ENCODE measurements at places on chromosomes 6 and 20.

GRCh38 chr6:36824253-36824652, 15.0 kb downstream of the CPNE5 start:
- DNase-seq = no peak

DNA sequence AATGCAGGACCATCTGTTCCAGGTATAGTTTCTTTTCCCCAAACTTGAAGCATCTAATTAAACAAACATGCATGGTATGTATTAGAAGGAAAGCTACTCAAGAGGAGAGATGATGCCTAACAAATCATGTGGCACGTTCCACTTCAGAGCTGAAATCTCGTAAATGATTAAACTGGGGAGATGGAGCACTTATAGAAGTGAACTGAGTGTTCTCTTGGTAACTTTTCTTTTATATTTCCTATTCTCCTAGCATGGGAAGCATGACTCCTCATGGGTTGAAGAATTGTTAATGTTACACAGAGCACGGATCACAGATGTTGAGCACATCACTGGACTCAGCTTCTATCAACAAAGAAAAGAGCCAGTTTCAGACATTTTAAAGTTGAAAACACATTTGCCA, 61.1 kb downstream of the CCN2 start:
- DNase-seq = no peak

DNA sequence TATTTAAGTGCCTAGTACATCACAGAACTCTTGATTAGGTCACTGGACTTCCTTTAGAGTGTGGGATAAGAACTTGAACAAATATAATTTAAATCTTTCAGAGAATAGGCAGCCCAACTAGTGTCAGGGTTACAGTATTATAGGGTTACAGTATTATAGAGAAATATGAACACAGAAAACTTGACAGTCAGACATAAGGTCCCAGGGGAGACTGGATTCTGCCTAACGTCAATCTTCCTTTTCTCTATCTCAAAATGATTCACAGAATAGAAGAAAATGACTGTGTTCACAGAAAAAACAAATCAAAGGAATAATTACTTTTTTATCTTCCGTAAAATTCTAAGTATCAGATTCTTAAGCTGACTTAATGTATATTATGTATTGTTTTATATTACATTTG, 623.8 kb downstream of the HTR1B start:
- no peak for DNase-seq

DNA sequence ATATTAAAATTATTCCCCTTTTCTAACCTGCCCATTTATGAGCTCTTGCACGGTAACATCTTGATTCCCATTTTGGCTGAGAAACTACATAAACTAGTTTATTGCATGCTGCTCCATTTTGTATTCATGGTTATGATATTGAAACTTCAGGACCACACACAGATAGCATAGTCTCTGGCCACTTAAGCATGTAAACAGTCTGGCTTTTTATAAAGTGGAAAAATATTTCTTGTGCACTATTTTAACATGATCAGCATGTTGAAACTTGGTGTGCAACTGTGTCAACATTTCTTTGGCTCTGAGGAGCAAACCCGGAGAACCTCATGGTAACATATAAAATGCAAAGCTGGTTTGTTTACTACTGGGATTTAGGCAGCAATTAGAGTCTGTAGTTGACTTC, 70.7 kb downstream of the SLX4IP start:
- DNase-seq = no peak

DNA sequence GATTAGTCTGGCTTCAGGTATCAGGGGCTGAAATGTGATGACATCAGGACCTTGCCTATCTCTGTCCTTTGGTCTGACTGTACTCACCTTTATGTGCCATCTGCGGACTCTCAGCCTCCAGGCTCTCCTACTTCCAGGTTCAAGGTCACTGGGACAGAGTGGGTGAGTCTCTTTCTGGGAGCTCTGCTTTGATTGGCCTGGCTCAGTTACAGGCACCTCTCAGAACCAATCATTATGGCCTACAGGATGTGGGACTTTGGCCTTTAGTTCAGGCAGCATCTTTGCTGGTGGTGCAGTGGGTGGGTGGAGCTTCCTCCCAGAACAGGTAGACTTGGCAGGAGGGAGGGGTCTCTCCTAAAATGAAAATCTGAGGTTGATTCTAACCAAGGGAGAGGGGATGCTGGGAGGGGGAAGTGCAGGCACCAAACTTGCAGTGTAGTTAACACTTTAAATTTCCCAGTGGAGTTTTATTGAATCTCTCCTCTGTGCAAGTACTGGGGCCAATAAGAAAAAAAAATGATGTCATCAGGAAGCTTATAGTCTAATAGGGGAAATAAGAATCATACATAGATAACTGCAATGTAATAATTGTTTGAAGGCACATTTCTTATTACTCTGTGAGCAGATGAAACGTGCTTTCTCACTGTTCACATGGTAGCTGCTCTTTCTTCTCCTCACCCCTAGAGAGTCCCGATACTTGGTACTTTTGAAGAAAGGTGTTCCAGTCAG, 53.4 kb downstream of the SLC24A3 start:
- no peak for DNase-seq

DNA sequence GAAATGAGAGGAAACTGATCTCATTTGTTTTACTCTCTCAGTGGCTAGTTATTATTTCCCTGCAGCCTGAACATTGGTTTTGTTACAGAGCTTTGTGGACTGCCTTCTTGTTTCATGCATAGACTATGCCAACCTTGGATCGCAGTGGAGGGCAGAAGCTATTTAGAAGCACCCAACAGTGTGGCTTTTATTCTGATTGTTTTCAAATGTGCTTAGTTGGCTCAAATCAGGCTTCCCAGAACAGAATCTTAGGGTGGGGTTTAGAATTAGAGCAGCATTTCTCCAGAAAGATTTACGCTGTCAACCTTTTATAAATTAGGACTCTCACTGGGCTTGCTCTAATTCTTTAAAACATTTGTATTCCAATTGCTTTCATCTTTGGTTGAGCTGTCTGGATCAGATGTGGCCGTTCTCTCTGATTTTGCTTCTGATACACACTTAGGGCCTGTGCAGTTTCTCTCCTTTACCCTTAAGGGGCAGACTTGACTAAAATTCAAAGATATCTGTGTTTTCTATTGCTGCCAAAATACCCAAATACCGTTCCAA, 210.3 kb downstream of the BCKDHB start:
- no peak for DNase-seq

DNA sequence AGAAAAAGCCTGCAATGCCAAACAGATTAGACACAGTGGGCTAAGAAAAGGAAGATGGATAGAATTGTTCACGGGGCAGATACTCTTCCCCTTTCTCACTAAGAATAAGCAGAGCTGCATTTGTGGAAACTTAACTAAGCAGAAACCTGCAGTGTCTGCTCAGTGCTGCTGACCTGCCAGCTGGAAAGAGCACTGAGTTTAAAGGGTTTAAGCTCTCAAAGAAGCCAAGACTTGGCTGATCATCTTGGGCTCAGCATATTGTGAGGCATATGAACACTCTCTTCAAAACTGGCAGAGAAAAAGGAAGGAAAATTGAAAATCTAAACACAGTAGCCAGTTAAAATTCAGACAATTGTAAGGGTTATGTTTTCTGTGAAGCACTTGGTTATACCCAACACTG, 711.1 kb upstream of the EPHA7 start:
- DNase-seq = no peak

DNA sequence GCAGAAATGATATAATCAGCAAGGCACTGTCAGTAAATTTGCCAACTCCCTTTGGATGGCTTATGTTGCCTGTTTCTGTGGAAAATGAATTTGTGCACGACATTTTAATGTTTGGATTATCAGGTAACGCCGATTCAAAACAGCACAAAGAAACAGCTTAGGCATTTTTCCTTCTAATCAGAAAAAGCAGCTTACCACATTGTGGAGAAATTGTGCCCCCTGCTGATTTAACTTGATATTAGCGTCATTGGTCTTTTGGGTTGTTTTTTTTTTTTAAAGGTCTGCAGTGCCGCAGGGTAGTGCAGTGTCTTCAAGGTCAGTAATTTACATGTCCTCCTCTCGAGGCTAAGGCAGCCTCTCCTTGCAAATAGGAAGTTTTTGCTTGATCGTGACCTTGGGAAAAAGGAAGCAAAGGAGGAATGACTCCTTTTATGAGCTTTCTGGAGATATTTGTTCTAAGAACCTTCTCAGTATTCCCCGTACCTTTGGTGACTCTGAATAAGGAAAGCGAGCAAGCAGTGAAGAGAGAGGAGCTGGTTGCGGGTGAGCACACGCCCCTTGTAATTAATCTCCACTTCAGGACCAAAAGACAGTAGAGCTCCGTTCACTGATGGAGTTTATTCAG, 79.1 kb downstream of the ELOVL4 start:
- DNase-seq = no peak

- no peak for DNase-seq
These were observed 164.0 kb downstream of the SOBP start for GRCh38 chr6:107653861-107654394.

DNA sequence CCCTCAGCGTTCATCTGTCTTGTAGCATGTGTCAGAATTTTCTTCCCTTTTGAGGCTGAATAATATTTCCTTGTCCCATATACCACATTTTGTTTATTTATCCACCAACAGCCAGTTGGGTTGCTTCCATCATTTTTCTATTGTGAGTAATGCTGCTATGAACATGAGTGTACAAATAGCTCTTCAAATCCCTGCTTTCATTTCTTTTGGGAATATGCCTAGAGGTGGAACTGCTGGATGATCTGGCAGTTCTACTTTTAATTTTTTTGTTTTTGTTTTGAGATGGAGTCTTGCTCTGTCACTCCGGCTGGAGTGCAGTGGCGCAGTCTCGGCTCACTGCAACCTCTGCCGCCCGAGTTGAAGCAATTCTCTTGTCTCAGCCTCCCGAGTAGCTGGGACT, 64.7 kb downstream of the SASH1 start:
- DNase-seq = no peak

DNA sequence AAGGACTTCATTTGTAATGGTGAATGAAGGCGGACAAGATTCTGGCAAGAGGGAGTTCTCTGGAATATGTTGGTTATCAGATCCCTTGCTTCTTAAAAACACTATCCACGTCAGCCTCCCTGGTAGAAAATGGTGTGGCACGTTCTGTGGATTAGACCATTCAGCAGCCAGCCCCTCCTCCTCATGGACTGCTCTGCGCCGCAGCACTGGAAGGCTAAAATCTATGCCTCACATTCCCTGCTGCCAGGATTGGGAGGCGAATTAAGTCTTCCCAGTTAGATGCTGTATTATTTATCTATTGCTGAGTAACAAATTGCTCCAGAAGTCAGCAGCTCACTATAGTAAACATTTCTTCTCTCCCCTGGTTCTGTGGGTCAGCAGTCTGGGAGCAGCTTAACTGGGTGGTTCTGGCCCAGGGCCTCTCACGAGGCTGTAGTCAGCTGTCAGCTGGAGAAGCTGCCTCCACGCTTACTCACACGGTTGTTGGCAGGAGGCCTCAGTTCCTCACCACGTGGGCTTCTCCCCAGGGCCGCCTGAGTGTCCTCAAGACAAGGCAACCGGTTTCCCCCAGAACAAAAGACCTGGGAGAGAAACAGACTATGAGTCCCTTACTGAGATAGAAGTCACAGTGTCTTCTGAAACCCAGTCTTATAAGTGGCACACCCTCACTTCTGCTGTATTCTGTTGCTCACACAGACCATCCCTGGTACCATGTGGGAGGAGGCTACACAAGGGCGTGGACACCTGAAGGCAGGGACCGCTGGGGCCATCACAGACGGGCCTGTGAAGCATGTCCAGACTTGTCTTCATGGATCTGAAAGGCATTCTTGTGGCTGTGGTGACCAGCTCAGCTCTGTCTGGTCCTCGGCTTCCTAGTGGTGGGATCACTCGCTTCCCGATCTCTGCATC, 101.0 kb downstream of the NRN1 start:
- no peak for DNase-seq

DNA sequence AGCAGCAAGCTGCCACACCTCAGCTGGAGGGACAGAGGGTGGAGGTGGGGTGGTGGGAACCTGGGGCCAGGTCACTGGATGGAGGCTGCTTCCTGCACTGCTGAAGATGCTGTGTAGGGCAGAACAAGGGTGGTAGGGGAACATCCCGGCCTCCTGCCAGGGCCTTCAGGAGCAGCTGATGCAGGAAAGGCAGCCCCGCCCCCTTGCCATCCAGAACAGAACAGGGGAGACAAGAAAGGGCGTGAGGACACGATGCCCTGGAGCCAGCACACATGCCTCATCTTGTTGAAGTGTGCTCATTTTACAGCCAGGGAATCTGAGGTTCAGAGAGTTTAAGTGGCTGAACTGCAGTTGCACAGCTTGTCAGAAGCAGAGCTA, 43.1 kb upstream of the PHACTR3 start:
- no peak for DNase-seq

DNA sequence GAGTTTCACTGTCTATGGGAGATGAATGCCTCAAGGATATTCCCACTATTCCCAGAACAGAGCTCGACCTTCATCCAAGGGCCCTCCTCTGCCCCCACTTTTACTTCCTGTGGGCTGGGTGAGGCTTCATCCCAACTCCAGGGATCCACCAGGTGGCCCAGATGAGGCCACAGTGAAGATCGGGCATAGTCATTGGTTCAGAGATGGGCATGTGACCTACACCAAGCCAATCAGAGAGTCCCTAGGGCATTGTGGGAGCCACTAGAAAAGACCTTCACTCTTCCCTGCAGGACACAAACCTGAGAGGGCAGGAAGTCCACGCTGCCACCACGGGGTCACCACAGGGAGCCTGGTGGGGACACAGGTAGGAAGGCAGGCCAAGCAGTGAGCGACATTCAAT, 72.9 kb upstream of the SLC22A16 start:
- no peak for DNase-seq

GRCh38 chr6:37783856-37784584, 35.5 kb upstream of the ZFAND3 start:
- no peak for DNase-seq

DNA sequence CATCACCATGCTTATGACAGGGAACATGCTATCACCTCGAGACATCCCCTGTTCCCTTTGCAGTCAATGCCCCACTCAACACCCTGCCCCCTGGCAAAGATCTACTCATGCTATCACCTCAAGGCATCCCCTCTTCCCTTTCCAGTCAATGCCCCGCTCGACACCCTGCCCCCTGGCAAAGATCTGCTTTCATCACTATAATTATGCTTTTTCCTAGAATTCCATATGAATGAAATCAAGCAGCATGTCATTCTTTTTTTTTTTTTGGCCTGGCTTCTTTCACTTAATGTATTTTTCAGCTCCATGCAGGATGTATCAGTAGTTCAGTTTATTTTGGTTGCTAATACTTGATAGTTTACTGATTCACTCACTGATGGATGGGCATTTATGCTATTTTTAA, 554.9 kb downstream of the CDH26 start:
- DNase-seq = no peak

DNA sequence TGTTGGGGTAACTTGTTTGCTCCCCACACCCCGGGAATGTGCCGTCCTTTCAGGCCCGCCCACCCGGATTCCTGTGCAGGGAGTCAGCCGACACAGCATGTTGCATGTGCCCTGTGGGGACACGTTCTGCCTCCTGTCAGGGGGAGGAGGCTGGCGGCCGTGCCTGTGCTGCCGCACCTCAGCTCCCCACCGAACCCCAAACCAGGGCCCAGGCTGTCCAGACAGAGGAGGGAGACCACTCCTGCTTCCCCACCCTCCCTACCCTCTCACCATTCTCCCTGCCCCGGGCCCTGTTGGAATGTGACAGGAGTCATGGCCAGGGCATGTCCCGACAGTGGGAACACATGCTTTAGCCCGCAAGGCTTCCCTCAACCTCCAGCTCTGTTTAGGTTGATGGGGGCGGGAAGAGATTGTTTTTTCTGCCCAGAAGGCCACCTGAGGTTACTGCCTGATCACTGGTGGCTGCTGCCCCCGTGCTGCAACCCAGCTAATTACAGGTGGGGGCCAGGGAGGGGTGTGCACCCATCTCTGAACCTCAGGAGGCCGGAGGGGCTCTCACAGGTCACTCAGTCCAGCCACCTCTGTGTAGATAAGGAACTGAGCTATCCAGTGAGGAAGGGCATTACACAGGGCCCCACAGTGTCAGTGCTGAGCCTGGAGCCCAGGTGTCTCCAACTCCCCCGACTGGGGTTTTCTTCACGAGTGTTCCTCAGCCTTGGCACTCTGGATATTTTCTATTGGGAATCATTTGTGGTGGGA, 13.6 kb downstream of the LRRC73 start:
- DNase-seq = no peak
